ENCODE measurements at places on chromosomes 2 and 18.

- no peak for DNase-seq
Observed at GRCh38 chr2:239943571-239943970, 81.6 kb downstream of the NDUFA10 start.

GRCh38 chr2:42841344-42841743 lies 49.0 kb upstream of the HAAO start:
- no peak for DNase-seq

DNA sequence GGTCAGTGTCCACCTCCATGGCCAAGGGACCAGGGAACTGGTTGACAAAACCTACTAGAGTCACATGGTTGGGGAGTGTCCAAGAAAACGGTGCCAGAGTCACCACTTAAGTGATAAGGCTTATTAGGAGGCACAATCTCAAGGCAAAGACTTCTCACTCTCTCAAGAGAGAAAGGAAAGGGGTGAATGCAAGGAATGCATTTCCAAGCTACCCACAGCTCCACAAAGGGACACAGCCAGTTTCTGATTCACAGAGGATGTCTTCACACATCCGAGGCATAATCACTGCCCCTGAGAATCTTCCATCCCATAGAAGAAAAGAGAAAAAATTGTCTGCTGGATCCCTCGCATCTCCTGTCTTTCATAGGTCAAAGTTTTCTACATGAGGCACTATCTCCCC lies 269.3 kb downstream of the TNS1 start:
- no peak for DNase-seq

DNA sequence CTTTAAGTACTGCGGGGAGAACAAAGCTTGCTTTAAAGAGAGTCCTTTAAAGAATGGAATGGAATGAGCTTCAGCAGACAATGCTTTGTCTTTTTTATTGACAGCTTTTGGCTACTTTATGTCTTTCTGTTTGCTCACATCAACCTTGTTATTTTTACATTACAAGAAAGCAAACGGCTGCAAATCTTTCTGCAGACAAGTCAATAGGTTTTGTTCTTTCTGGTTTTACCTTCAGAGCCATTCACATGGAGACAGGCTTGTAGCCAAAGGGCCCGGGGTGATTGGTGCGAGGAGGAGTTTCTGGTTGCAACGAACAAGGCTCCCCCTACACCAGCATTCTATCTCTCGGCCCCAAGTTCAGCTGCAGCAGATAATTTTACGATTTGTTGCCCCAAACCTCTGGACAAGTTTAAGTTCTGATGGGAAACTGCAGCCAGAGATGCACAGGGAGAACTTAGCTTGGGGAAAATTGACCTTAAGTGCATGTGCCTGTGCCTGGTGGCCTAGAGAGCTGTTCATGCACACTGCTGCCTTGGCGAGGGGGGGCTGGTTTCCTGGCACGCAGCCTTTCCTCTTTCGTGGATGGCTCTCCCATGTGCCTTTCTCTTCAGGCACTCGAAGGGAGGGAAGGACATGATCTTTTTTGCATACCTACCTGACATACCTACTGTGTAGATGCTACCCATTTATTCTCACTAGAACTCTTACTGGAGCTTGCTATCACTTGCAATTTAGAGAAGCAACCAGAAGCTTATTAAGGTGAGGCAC lies 543.2 kb downstream of the DCDC2C start:
- no peak for DNase-seq

GRCh38 chr2:102417946-102418345 lies 5.0 kb upstream of the IL18RAP start:
- no peak for DNase-seq

GRCh38 chr18:68865021-68865420 lies 67.1 kb downstream of the CCDC102B start:
- no peak for DNase-seq

All from stimulated activated CD4-positive, alpha-beta T cell treated with anti-CD3 and anti-CD28 coated beads, Interleukin-12 subunit alpha, Interleukin-12 subunit beta, amount 100 ng/mL, for 4 hours (primary cell).